ENCODE measurements at places on chromosomes 6 and 20.

DNA sequence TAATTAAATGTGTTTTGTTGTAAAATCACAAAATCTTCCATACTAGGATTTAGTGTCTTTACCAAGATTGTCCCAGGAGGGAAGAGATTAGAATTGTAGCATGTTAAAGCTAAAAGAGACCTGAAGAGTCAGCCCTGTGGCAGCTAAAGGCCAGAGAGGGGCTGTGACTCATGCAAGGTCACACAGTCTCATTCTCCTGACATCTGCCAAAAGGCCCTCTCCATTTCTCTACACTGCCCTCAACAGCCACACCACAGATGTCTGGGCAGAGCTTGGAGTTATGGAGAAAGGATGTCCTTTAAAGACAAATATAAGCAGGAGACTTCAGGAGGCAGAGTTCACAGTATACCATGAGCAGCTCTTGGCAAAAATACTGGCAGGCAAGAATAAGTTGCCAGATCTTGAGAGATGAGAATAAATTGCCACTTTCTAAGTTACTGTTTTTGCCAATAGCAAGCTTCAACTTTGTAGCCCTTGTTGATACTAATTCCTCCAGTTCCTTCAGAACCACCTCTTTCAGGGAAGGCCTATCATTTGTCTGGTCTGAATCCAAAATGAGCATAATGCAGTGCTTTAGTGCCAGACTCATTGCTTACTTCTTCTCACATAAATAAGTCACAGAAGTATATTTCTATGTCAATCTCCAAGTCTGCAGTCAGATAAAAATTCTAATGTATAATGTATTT lies 41.7 kb downstream of the AKIRIN2 start:
- no peak for DNase-seq

GRCh38 chr20:36628076-36628475 lies 17.9 kb downstream of the SLA2 start:
- no peak for DNase-seq

- no peak for DNase-seq
These were observed 19.0 kb downstream of the TUBB2A start for GRCh38 chr6:3138341-3138740.

- no peak for DNase-seq
These were observed 10.4 kb upstream of the SNX9 start for GRCh38 chr6:157812425-157813171.

DNA sequence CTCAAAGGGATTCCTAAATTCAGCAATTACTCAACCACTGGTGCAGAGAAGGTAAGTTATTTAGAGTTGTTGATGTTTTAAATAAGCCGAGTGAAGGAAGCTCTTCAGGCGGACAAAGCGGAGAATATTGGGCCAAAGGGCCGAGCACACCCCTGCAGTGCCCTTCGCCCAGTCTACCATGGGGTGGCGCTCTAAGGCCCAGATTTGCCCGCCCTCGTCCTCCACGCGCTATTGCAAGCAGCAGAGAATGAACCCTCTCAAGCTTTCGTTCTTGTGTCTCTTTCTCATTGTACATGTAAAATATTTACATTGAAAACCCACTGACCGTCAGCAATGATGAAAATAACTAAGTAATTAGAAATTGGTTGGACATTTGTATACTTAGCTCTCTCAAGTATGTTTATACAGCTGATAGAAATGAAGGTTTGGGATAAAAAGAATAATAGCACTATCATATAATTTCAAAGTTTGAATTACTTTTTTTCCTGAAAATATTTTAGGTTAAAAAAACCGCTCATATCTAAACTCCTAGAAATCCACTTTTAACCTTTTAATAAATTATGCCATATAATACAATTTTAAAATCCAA lies 195.0 kb upstream of the CEP162 start:
- peak; percentile 33 for DNase-seq

DNA sequence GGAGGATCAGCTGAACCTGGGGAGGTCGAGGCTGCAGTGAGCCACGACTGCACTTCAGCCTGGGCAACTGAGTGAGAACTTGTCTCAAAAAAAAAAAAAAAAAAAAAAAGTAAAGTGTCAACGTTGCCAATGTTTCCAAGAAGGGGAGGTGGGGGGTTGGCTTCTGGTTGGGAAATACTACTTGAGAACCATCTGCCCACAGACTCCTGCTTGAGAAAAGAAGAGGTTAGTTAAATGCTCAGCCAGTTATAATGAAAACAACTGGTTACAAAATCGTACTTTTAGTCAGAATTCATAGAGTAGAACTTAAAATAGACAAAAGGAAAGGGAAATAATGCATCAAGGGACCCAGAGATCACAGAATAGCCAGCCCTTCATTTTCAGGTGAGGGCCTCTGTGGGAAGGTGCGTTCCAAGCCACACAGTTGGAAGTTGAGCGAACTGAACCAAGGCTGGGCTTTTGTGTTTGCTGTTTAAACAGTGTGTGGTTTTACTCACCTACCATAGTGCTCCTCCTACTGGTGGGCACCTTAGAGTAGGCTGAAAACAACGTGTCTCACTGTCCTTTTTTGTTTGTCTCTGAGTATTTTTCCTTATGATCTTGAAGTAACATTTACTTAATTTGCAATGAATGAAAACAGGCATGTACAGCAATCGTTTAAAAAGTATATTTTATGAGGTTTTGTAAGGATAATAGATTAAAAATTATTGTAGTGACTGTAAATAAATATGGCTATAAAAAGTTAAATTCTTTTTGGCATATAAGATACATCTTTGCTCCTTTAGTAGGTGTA lies 200.7 kb downstream of the BCAS1 start:
- DNase-seq, result peak; percentile 87

GRCh38 chr6:100475554-100476320 lies 11.0 kb upstream of the SIM1 start:
- no peak for DNase-seq

GRCh38 chr6:7650878-7651277 lies 60.9 kb downstream of the SNRNP48 start:
- no peak for DNase-seq

GRCh38 chr6:148775161-148775560 lies 28.3 kb downstream of the UST start:
- DNase-seq, result no peak

DNA sequence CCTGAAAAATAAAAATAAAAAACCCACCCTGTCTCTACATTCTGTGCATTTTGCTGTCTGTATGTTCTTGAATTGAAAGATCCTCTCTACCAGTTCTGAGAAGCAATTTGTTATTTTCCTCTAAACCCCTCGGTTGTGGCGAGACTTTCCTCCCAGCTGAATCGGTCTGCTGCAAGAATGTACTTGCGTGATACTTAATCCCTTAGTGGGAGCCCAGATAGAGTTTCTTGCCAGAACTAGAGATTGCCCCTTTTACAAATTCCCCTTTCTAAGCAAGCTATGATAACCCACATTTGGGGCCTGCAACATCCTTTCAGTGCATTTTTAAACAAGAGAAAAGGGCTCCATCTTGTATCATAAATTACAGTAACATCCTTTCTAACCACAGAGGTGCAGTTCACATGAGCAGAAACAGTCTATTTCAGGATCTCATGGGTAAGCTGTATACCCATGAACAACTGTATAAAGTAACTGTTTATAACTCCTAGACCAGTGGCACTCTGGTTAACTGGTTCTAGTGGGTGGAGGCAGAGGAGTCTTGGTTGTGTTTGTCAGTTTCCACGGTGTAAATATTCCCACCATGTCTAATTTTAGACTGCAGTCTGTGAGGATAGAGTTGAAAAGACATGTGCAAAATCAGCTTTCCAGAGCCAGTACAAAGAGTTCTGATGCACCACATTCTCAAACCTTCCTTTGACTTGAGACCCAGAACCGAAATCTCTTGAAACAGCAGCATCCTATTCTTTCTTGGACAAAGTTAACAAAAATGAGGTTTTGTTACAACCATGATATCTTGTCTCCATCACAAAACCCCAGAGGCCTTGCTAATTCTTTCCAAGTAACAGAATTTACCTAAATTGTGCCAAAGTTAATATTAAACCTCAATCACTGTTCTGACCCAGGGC lies 113.1 kb upstream of the ZNF217 start:
- DNase-seq, result peak; percentile 79

DNA sequence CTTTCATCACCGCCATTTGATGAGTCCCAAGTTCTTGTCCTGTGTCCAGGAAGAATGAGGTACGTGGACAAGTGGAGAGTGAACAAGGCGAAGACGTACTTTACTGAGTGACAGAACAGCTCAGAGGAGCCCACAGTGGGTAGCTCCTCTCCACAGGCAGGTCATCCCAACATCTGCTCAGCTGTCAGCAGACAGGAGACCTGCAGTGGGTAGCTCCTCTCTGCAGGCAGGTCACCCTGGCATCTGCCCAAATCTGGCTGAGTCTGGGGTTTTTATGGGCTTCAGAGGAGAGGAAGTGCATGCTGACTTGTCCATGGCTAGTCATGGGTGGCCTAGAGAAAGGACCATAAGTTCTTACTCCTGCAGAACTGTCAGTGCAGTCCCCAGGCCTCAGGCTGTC lies 32.7 kb upstream of the PDYN start:
- no peak for DNase-seq

- DNase-seq, result no peak
These were observed 16.1 kb upstream of the DEFB129 start for GRCh38 chr20:210809-211502.

Measured in activated CD8-positive, alpha-beta T cell treated with anti-CD3 and anti-CD28 coated beads, Interleukin-2, amount 10 ng/mL, durations not matched to agents 7 days and 5 days (primary cell).